ENCODE measurements at places on chromosomes 13 and 19. TPM values are rescaled to one million over a fixed set of nuclear protein-coding genes. Genes with fewer than 3 reads are reported as not detected.

DNA sequence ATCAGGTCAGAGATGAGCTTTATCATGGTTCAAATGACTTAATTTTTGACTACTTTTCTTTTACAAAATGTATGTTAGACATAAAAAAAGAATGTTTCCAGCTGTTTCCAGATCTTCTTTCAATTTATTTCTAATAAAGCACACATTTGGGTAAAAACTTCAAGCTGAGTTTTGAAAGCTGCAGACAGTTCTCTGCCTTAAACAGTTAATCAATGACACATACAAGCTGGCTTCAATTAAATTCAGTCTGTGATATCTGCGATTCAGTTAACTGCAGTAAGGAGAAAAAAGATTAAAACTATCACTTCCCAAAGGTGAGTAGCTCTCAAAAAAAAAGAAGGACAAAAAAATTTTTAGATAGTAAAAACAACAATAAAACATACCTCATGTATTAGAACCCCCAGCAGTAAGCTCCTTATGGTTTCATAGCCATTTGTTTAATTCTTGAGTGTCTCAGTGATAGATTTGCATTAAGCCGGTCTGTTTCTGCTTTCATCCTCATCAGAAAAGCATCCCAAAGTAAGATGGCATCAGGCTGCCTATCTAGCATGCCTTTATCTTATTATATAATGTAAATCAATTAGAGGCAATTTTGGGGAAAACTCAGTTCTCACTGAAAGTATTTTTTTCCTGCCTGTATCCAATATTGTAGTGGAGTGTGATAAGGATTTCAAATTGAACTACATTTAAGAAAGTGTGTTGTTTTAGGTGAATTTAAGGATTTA, 81.8 kb upstream of the STARD13 start:
- DNase-seq: no peak

DNA sequence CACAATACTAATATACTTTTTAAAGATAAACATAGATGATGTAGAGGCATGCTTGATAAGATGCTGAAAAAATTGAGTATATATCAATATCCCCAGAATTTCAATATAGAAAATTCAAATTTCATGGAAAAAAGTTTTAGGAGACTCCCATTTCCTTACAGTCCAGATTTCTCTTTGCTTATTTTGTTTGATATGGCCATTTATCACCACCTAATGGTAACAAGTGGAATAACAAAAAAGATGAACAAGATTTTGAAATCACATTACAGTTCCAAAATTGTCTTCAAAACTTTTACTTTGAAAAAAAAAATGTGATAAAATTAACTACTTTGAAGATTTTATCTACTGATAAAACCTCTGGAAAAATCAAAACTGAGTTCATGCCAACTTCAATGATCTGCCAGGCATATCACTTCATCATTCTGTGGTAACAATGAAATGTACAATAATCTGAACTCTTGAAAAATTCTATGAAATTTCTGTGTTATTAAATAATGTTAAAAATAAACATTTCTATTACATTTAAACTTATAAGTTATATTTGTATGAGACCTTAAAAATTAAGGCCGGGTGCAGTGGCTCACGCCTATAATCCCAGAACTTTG, 17.5 kb downstream of the MIPEP start:
- no peak for DNase-seq

- DNase-seq: no peak
Observed at GRCh38 chr19:51535535-51535934, 4.1 kb upstream of the SIGLEC6 start.

DNA sequence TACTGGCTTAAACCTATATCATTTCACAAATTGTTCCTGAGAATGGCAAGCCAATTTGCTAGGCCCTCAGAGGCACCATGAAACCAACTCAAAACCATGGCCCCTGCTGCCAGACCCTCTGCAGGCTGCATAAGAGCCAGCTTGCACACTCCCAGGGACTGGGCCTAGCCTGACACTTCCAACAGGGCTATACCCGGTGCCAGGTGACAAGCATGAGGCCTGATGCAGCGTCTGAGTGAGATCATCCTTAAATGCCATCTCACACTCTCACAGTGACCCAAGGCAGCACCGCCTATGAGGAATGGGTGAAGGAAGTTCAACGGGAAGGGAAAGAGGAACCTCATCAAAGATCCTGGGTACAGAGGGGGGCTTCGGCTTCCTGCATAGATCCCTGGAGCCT, 65.6 kb downstream of the C13orf42 start:
- DNase-seq: no peak

GRCh38 chr13:112447761-112448603, 71.8 kb downstream of the SPACA7 start:
- no peak for DNase-seq

ILF3 gene
- total RNA-seq: 407 TPM

KLK6 gene
- total RNA-seq: not detected

CALR3 gene
- not detected for total RNA-seq
